Endodermal cell (in vitro differentiated cells): ENCODE measurements at places on chromosomes 3 and 15.

GRCh38 chr3:48222616-48223513 is at the start of gene CAMP:
Gene CAMP (plus strand): TSS chr3:48223495. CDS start chr3:48223512, 17 bp downstream.
- no peak for DNase-seq

DNA sequence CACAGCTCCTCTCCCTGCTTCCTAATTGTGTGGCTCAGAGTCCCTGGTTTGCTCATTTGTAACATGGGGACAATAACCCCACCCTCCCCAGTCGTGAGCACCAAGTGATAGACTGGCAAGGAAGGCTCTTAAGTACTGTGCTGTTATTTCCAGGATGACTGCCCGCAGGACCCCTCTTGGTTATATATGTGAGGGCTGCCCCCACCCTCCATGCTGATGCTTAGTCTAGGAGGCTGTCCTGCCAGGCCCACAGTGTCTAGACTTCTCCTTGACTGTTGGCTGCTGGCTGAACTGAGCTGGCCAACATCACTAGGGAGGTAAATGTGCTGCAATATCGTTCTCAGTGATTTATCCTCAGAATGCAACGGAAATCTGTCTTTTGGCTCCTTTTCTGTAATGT is 45.1 kb downstream of the RAB11A start:
- peak; percentile 24 for DNase-seq

- DNase-seq, result no peak
These were observed 174.4 kb upstream of the LINGO1 start for GRCh38 chr15:77807115-77807514.

DNA sequence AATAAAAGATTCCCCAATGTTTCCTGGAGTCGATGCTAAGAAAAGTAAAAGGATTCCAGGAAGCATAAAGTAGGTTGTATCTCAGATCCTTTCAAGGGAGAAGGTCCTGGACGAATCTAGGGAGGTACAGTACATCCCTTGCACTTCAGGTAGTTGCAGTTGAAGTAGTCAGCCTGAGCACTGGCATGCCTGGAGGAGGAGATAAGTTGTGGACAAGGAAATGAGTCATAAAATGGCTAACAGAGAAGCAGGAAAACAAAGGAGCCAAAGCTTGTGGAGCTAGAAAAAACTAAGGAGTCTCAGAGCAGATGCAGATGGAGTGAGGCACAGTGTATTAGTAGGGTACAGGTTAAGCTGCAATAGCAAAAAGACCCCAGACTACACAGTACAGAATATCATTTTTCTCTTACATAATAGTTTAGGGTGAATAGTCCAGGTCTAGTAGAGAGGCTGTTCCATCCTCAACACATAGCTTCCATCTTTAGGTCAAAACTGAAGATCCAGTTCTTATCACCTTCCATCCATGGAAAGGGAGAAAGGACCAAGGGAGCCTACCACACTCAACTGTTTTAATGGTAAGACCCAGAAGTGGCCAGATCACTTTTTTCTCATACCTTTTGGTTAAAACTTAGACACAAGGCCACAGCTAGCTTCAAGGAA is 41.3 kb downstream of the COL6A5 start:
- no peak for DNase-seq

DNA sequence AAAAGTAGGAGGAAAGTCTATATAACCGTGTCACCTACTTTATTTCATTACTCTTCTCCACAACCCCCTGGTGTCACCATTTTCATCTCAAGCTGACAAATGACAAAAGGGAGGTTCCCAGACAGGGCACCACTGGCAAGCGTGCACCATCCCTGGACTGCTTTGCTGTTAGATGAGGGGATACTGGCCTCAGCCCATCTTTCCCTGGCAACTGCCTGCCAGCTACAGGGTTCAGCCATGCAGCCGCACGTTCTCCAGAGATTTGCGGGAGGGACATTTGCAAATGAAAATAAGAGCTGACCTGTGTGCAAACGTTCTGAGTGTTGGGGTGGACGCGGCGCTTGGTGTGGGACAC is 660 bp downstream of the UROC1 start:
- DNase-seq, result no peak
